ENCODE measurements at places on chromosomes 5 and 9.
A peak's percentile ranks its signal among the peaks of the same experiment; 100 is the strongest.

GRCh38 chr5:72947498-72947897, 8.3 kb upstream of the FCHO2 start:
- DNase-seq, result no peak

GRCh38 chr5:140550147-140551079, 3.0 kb downstream of the EIF4EBP3 start:
- DNase-seq, result no peak

GRCh38 chr5:123485275-123485674, 26.7 kb upstream of the CSNK1G3 start:
- no peak for DNase-seq

DNA sequence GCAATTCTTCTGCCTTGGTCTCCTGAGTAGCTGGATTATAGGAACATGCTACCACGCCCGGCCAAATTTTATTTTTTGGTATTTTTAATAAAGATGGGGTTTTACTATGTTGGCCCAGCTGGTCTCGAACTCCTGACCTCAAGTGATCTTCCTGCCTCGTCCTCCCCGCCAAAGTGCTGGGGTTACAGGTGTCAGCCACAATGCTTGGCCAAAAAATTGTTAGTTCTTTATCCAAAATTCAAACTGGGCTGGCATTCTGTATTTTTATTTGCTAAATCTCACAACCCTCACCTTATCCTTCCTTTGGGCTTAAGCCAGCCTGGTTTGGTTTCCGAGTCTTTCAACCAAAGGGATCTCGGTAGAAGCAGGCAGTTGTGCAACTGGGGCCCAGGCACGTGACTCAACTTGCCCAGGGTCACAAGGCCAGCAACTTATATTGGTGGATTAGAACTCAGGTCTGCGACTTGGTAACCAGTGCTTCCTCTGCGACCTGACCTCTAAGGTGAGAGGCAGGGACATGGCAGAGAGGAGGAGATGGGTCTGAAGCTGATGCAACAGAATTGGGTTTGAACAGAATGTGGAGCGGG, 26.5 kb upstream of the BOD1 start:
- DNase-seq, result no peak

GRCh38 chr5:172078726-172079345, 72.4 kb upstream of the FBXW11 start:
- no peak for DNase-seq

DNA sequence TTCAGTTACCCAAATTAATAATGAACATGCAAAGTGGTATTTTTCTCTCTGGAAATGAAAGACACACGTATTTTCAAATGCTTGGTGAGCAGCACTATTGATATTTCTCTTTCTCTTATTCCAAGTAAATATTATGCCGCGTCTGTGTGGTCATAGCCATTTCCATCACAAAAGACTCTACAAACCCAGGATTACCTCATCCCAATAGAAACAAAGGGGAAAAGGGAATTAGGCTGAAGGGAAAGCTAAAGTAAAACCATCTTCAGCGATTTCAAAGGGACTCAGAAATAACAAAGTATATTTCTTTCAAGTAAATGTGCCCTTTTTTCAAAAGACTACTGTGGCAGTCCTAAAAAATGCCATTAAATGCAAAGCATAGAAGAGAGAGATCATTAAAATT, 62.0 kb upstream of the FST start:
- DNase-seq, result no peak

DNA sequence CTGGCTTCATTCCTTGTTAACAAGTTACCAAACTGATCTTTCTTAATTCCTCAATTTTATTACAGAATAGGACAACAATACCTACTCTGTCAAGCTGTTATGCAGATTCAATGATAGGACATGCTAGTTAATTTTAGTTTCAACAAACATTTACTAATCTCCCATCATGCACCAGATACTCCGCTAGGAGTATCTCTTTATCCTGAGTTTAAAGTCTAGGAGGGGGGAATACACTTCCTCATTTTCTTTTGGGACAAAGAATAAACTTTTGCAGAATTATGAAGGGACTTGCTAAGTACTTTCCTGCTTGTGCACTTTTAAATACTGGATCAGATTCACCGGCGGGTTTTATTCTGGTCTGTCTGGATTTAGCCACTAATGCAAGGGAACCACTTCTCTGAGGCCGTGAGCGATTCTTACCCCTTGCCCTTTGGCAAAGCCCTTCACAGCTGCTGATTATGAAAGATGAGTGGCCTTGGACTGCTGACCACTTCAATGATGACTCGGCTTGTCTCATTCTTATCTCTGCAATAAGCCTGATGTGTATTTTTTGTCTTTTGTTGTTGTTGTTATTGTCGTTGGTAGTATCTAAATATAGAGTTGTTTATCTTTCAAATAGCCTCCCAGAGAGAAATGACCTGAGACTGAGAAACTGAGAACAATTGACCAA, 73.9 kb downstream of the RMI1 start:
- no peak for DNase-seq

GRCh38 chr5:97420646-97421045, 237.6 kb upstream of the RIOK2 start:
- DNase-seq, result no peak

- DNase-seq, result no peak
These were observed 1842.5 kb upstream of the CDH9 start for GRCh38 chr5:28880936-28881335.

GRCh38 chr9:19133549-19134345, 6.5 kb upstream of the PLIN2 start:
- DNase-seq, result no peak

- DNase-seq, result no peak
These were observed 54.4 kb downstream of the ALDH7A1 start for GRCh38 chr5:126540631-126541030.

DNA sequence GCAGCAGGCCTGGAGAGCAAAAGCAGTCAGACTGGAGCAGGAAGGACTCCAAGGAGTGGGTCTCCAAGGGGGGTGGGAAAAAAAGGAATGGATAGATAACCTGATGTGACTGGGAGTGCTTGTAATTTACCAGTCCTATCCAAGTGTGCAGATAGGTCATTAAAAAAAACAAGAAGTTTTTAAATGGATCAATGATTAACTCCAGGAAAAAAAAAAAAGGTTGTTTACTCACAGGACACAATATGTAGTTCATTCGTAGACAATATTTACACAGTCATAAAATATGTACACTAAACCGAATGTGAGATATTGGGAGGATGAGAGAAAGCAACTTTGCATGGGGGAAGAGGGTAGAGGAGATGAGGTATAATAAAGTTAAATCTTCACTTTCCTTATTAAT, 20.4 kb downstream of the ZBTB5 start:
- no peak for DNase-seq

DNA sequence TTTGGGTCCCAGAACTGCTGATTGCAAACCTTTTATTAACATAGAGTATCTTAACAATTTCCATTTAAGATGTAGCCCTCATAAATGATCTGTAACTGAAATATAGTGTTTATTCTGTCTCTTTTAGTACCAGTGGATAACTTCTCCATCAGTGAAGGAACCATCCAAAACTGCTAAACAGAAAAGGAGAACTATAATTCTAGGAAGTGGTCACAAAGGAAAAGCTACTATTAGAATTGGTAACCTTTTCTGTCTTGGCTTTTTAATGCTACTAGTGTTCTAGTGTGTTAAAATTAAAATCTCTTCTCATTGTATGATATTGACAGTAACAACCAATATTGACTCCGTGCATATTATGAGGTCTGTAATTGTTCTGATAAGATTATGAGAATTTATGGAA, 12.8 kb downstream of the CEP78 start:
- DNase-seq, result no peak

DNA sequence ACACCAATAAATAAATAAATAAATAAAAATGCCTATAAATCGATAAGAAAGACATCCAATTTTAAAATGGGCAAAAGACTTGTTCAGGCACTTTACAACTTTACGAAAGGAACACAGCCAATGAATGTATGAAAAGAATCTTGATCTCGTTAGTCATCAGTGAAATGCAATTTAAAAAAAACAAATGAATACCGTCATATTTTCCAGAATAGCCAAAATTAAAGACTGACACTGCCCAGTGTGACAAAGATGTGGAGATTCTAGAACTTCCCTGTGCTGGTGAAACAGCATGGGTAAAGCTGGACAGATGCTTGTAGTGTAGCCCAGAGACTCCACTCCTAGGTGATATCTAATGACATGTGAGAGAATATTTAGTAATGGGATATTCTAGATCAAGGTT, 127.1 kb downstream of the GOLPH3 start:
- no peak for DNase-seq

- DNase-seq, result no peak
These were observed 52.3 kb upstream of the IFNK start for GRCh38 chr9:27471789-27472188.

- DNase-seq, result no peak
These were observed 180.1 kb downstream of the CACNA1B start for GRCh38 chr9:138057726-138058125.

GRCh38 chr9:134618833-134619447, 22.7 kb upstream of the COL5A1 start:
- peak; percentile 15 for DNase-seq

DNA sequence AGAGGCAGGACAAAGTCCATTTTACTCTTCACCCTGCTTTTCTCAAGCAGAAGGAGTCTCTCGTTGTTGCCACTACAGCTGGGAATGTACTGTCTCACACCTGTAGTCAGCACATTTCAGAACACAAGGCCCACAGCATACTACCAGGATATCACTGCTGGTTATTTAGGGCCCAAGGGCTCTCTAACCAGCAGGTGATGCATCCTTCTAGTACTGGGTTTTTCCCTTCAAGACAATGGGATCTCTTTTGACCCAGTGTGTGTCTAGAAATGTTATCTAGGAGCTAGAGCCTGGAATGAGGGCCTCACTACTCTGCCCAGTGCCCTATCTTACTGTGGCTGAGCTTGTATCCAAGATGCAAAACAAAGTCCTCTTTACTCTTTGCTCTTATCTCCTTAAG, 235.1 kb upstream of the PRR16 start:
- DNase-seq, result no peak

GRCh38 chr5:84635235-84636055, 250.8 kb upstream of the EDIL3 start:
- no peak for DNase-seq

DNA sequence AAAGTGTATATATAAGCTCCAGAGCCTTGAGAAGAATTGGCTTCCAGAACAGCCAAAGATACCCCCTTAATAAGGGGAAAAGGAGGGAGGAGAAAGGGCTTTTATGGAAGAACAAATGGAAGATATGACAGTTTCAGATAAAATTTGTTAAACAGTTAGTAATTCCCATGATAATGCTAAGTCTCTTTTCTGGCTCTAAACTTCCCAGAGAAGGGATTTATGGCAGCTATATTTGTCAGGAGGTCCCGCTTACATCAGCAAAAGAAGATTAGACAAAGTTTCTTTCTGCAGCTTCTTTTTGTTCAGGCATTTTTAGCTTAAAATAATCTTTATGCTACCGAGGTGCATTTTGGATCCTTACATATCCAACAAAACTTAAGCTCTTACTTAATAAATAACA, 14.3 kb upstream of the SLC36A3 start:
- DNase-seq, result no peak

DNA sequence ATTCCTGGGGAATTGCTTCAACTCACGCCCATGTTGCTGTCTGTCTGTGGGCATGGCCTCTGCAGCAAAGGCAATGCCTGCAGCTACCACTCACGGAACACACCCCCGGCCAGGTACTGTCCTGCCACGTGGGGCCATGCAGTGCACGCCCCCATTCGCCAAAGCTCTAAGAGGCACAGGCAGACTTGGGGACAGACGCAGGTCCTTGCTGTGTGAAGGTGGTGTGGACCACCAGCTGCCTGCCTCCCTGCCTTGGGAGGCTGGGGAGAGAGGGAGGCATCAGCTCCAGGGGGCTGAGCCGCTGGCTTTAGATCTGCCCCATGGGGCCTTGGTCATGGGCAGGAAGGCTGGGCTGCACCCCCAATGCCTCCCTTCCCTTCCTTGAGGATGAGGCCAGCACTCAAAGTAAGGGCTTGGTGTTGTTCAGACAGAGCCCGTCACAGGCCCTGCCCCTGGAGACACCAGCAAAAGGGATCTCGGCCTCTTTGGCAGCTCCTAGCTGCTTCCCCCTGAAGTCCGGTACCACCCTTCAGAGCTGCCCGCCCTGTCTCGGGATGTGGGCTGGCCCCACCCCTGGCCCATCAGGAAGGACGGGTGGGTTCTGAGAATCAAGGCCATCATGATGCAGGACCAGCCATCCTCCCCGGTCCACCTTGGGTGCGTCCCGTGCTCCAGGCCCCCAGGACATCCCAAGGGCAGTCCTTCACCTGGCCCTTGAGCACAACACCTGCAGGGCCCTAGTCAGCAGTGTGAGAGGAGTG, 2.3 kb downstream of the GRIN1 start:
- no peak for DNase-seq

GRCh38 chr9:97629156-97629555, 4.0 kb downstream of the TSTD2 start:
- no peak for DNase-seq

DNA sequence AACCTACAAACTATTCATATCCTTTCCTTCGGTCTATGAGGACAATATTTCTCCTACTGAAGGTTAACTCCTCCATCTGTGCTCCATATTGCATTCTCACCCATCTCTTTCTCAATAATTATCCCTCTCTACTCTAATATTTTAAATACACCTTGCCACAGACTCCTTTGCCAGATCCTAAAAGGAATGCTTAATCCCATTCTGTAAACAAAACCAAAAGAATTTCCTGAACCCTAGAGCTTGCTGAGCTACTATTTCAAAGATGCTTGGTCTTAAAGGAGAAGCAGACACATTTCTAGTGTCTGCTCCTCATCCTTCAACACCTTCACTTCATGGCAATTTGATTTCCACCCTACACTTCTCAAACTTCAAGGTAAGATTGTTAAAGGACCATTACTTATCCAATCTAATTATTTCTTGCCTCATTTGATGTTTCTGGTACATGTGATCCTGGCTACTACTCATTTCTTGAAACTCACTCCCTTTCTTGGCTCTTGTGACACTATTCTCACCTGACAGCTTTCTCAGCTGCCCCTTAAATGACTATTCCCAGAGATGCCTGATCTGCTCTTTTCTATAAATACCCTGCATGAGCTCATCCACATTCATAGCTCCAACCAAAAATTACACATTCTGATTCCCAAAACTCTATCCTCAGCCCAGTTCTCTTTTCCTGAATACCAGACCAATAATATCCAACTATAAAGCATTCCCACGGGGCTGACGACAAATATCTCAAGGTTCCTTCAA, 20.2 kb downstream of the HOMER1 start:
- no peak for DNase-seq

- DNase-seq, result no peak
These were observed 756.8 kb upstream of the CDH6 start for GRCh38 chr5:30436691-30437090.

GRCh38 chr5:40569546-40570270, 110.0 kb upstream of the PTGER4 start:
- DNase-seq, result no peak

DNA sequence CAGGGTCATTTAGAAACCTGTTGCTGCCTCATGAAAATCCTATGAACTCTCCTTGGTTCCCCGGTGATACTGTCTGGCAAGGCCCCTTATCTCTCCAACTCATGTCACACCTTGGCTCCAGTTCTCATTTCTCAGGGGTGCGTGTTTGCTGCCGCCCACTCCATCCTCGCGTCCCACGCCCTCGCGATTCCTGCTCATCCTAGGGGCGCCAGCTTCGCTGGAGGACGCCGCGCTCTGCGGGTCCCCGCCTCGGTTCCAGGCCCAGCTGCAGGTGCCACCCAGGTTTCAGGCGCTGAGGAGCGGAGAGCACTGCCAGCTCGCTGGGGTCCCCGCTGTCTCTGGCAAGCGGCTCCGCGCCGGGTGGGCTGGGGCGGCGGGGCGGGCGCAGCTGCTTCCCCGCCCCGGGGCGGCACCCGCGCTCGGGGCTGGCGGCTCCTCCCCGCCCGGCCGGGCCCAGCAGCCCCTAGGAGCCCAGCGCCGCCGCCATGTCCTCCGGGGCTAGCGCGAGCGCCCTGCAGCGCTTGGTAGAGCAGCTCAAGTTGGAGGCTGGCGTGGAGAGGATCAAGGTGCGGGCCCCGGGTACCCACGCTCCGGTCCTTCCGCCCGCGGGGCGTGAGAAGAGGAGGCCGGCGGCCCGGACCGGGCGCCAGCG, at the start of gene GNG10:
Gene GNG10 (plus strand): TSS at position 456 of the 652 bp plus-strand sequence. CDS start 30 bp downstream, at position 486.
- peak; percentile 86 for DNase-seq
